ENCODE measurements at places on chromosomes 3 and 15.

- no peak for DNase-seq
Observed at GRCh38 chr15:34927726-34928125, 41.8 kb downstream of the AQR start.

DNA sequence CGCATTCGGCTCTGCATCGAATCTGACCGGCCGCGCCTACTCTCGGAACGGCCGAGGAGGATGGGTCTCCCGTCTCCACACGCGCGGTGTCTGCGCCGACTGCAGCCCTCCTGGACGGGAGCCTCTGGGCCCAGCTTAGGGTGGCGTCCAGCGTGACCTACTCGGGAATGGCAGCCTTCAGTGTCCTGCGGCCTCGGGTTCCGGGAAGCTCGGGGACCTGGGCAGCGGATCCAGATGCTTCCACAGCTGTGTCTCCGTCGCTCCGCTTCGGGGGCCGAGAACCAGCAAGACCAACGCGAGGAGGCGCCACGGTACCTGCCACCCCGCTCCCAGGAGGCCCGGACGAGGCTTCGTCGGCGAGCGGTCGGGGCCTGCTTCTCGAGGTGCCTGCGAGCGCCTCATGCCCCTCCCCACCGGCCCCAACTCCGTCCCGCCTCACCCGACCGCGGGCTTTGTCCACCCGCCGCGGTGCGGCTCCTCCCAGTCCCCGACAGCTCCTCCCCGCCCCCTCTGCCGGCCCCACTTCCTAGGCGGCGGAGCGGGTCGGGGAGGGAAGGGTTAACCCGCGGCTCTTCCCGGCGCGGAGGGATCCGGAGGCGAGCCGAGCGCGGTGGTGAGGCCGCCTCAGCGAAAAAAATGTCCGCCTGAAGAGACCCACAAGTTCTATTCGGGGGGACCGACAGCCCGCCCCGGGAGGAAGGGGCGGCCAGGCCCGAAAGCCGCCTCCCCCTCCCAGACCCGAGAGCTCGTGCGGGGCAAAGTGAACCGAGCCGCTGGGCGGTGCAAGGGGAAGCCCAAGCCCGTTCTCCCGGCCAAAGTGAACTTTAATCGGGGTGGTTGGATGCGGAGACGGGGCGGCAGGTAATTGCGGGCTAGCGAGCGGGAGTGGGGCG lies at the start of gene TCF12:
TCF12 (plus strand) TSS at position 599 of the 893 bp plus-strand sequence. CDS start 1,270 bp downstream, outside the sequence.
- DNase-seq, result peak; percentile 94

- no peak for DNase-seq
Observed at GRCh38 chr3:7264196-7264526, 403.2 kb downstream of the GRM7 start.

- DNase-seq, result no peak
Observed at GRCh38 chr15:90240856-90241255, 6.8 kb downstream of the GDPGP1 start.

GRCh38 chr3:28317438-28318022 lies 31.0 kb upstream of the ZCWPW2 start:
- peak; percentile 24 for DNase-seq

- no peak for DNase-seq
Observed at GRCh38 chr15:65868546-65869125, 655 bp upstream of the RAB11A start.

- DNase-seq, result no peak
Observed at GRCh38 chr3:52359116-52359855, 43.2 kb downstream of the DNAH1 start.

DNA sequence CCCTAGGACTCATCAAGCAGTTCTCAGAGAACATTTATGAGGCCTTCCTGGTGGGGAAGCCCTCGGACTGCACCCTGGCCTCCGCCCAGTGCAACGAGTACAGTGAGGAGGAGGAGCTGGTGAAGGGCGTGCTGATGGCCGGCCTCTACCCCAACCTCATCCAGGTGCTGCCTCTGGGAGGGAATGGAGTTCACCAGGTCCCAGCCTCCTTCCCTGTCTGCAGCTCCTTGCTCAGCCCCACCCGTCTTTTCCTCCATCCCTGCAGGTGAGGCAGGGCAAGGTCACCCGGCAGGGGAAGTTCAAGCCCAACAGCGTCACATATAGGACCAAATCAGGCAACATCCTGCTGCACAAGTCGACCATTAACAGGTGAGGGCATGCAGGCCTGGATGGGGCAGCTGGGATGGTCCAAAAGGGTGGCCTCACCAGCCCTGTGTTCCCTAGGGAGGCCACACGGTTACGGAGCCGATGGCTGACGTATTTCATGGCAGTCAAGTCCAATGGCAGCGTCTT lies 46.3 kb downstream of the DHX30 start:
- no peak for DNase-seq

- DNase-seq, result peak; percentile 99
Observed at GRCh38 chr3:52039846-52040245, 16.5 kb downstream of the DUSP7 start.

DNA sequence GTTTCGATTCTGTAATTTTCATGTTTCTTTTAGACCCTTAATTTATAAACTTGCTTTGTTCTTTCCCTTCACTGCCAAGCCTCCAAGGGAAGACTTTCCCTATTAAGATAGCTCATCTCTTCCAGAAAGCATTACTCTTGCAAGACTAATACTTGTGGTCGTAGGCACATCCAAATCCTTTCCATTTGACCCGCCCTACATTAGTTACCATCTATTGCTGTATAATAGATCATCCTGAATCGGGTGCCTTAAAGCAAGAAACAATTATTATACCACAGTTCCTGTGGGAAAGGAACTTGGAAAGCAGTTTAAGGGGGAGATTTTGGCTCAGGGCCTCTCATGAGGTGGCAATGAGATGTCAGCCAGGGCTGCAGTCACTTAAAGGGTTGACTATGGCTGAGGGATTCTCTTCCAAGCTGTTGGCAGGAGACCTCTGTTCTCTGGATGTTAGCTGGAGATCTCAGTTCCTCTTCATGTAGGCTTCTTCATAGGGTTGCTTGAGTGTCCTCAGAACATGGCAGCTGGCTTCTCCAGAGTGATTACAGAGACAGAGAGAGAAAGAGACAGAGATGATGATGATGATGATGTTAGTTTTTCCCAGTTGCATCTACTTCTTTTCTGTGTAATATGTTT lies 570.4 kb upstream of the TGFBR2 start:
- DNase-seq, result no peak

GRCh38 chr3:55902221-55902900 lies 415.3 kb upstream of the WNT5A start:
- DNase-seq, result no peak

DNA sequence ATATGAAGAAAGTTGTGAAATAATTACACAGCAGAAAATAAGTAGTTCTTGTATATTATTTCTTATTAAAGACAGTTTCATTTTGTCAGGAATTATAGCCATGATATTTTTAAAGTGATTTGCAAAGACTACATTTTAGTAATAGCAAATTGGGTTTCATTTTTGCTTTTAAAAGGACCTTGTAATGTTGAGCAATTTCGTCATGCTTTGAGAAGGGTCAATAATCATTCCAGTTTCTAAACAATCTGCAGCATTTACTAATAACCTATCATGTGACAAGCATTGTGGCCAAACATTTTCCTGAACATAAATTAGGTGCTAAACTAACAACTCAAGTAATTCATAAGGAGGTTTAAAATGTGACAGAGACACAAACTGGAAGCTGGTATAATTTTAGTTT lies 214.4 kb upstream of the CBLB start:
- DNase-seq, result no peak

- no peak for DNase-seq
Observed at GRCh38 chr3:105539897-105540296, 173.2 kb downstream of the ALCAM start.

- DNase-seq, result no peak
Observed at GRCh38 chr15:23437673-23438072, 9.4 kb downstream of the GOLGA6L2 start.

DNA sequence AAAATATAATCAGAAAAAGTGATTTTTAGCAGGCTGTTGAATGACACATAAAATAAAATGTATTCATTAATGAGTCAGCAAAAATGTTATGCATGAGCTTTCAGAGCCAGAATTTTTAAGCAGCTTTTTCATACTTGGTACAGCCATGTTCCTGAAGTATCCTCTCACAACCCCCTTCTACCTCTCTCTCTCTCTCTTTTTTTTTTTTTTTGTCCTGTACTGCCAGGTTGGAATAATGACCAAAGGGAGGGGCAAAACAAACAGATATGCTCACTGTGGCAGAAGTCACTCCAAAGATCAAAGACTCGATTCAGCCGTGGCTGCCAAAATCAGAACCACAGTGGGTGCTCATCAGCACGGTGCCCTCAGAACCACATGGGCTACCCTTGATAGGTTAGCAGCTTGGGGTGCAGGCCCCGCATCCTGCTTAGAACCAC lies 383.0 kb downstream of the ZBTB20 start:
- DNase-seq, result no peak

DNA sequence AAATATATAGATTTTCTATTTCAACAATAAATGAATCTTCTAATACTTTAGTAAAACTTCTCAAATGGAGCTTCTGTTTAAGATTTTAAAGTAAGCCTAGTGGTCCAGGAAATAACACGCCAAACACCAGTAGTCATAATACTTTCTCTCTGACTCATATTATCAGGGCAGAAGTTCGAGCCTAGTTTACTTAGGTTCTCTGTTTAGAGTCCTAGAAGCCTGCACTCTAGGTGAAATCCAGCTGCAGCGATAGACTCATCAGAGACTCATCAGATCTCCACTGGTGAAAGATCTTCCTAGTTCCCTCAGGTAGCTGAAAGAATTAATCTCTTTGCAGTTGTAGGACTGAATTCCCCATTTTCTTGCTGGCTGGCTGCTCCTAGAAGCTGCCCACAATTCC lies 552.5 kb upstream of the ROBO2 start:
- no peak for DNase-seq

- peak; percentile 20 for DNase-seq
Observed at GRCh38 chr15:54803134-54803808, 393.5 kb downstream of the RSL24D1 start.
